ENCODE measurements at places on chromosomes 2 and 18.

DNA sequence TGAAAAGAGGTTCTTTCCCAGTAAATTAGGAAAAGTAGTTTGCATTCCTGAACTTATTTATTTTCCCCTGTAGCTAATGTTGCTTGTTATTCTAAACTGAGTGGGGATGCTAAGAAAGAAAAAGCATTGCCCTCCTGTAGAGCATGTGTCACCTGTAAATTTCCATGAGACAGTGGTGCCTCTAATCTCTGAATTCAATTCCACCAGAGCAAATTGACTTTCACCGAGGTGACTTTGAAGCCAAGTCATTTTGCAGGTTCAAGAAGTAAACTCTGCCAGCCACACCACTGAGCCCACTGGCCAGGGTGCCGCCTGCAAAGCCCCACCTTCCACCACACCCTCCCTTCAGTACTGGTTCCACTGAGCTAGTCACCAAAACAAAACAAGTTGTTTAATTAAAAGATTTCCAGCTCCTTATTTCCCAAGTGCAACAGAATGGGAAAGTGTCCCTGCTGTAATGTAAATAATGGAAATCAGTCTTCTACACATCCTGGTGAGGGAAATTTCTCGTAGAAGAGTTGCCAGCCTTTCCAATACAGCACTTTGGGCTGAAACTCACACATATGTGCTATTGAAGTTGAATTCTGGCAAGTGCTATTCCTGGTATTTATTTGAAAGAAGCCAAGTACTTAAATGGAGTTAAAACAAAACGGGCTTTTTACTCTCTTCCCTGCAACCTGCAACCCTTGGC, 254.8 kb downstream of the RNF152 start:
- no peak for DNase-seq

DNA sequence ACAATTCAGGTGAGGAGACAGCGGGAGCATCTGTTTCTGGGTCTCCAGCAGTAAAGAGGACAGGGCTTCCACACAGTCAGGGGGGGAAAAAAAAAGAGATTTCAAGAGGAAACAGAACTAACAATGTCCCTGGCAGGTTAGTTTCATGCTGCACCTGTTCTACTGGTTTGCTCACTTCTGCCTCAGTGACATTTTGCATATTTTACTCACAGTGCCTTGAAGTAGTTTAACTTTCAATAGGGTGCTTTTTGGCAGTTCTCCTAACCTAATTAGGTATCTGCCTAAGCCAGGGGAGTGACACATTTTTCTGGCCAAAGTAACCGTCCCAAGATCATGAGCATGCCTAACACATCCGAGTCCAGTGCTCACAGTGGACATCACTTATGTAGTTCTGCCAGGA, 109.0 kb upstream of the ALK start:
- no peak for DNase-seq

GRCh38 chr2:212124598-212124997, 414.0 kb downstream of the ERBB4 start:
- DNase-seq = no peak

- DNase-seq = no peak
Observed at GRCh38 chr18:22585821-22586220, 168.1 kb upstream of the CTAGE1 start.

DNA sequence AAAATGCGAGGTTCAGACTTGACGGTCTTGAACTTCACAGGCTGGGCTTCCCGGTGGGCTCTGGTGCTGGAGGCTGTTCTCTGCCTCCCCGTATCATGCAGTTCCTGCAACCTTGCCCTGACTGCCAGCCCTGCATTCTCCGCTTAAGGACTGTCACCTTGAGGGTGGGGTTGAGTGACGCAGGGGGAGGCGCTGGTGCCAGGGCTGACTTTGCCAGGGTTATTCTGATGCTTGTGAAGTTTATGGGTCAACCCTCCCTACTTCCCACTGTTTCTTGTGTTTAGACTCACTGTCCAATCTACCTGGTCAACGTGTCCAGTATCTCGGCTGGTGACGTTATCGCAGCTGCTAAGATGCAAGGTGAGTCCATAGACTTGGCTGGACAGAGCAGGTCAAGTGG, 37.5 kb upstream of the MAPRE3 start:
- no peak for DNase-seq

DNA sequence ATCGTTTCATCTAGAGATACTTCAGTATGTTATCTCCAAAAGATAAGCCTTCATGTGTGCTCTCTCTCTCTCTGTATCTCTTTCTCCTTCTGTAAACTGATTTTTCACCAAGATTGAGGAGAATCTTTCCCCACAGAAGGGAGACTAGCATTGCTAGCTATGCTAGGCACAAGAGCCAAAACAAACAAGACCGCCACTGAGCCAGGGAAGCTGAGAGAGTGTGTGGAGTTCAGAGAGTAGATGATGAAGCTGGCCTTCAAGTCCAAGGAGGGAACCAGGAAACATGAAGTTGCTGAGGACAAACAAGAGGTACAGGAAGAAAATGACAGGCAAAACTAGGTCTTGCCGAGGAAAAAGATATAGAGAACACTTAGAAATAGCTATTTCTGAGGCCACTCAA, 23.4 kb downstream of the DAPL1 start:
- no peak for DNase-seq

DNA sequence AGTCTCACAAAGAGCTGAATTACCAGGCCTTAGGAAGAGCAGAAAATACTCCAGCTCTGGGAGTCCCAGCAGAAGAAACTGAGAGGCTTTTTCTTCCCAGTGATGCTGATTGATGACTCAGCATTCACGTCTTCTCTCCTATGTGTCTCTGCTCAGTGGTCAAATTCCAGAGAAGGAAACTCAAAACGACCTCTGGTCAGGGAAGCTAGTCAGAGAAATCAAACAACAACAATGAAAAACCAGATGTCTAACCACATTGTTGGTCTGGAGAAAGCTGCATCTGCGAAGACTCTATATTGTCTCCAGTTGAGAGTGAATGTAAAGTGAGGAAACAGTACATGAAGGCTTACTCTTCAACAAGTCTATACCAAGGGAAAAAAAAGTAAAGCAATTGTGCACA, 28.6 kb upstream of the CERS6 start:
- peak; percentile 93 for DNase-seq

DNA sequence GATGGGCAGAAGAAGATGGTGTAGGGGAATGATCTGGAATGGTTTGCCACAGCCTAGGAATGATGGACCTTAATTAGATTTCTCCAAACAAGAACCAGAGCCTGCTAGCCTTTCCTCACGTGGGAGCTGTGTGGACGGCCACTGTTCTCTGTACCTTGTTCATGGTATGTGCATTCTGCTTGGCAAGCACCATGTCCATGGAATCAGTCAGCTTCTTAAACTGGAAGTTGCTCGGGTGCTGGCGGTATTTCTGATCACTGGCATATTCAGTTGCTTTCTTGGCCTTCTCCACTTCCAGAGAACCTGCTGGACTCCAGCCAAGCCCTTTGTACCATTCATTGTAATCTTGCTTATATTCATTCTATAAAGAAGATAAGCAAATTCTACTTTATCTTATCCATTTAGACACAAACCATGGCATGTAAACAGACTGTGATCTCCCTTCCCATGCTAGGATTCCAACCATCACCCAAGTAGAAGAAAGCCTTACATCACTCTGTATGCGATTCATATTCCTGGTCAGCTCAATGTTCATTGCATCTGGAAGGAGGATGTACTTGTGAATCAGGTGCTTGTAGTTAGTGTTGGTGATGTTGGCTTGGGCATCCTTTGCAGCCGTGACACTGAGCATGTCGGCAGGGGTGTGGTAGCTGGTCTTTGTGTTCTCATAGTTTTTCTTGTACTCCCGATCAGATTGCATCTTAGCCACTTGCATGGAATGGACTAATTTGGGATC, 78.4 kb downstream of the NEB start:
- no peak for DNase-seq

DNA sequence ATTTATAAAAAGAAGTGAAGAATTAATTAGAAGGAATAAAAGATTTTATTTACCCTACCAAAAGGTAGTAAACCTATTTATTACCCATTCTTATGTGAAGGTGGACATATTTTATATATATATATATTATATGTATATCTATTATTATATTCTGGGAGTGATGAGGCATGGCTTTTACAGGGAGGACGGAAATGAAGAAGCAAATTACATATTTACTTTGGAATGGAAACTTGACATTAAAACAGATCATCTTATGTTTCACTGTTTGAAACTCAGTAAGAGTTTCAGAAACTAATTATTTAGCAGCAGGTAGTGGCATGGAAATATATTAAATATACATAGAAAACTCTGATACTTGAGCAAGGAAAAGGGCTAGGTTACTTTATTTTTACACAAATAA, 143.4 kb downstream of the LCLAT1 start:
- no peak for DNase-seq

DNA sequence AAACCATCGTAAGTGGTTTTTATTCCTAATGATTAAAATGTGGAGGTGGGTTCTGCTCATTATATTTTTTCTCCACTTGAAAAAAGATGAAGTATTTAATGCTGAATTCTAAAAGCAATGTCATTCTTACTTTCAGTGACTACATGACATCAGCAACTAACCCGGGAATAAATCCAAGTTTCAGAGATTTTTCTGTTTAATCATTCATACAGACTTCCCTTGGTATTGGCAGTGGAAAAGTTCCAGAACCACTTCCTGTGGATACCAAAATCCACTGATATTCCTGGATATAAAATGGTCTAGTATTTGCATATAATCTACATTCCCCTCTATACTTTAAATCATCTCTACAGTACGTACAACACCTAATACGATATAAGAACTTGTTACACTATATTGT, 128.6 kb downstream of the ZNF532 start:
- peak; percentile 88 for DNase-seq

DNA sequence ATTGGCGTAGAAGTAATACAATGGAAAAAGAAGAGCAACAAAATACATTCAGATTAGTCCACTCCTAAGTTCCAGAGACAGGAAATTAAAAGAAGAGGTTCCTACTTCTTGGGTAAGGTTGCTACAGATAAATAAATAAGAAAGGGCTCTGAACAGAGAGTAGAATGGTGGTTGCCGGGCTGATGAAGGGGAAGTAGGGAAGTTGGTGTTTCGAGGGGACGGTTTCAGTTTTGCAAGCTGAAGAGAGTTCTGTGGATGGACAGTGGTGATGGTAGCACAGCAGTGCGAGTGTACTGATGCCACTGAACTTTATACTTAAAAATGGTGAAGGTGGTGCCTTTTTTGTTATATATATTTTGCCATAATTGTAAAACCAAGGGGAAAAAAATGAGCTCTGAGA, 48.2 kb downstream of the CABYR start:
- no peak for DNase-seq

GRCh38 chr2:193539188-193539587, 1344.5 kb upstream of the TMEFF2 start:
- DNase-seq = no peak

DNA sequence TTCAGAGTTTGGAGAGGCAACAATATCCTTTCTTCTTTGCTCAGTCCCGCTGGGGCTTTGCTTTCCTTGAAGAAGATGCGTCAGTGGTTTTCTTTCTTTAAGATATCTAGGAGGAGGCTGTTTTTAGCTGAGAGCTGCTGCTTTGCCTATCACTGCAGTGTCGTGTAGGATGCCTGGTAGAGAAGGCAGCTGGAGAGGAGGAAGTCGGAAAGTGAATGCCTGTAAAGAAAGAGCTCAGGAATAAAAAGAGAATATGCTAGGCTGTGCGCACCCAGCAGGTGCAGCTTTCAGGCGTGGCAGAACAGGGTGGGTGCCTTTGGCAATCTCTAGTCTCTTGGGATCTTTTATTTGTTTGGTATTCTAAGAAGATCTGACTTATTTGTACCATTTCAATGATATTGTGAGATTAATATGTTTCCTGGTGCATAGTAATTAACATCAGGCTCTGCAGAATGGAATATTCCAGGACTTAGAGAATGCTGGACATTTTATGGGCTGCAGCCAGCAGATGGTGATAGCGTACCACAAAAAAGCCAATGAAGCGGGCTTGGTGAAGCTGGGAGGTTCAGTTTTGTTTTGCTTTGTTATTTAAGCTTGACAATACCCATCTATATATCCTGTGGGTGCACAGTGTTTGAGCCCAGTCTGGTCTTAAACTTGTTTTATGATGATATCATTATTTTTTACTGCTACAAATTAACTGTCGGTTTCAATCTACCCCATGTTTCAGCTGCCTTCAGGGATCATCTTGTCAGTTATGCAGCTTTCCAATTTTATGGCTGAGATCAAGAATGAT, 34.9 kb downstream of the CAVIN2 start:
- DNase-seq = peak; percentile 60

DNA sequence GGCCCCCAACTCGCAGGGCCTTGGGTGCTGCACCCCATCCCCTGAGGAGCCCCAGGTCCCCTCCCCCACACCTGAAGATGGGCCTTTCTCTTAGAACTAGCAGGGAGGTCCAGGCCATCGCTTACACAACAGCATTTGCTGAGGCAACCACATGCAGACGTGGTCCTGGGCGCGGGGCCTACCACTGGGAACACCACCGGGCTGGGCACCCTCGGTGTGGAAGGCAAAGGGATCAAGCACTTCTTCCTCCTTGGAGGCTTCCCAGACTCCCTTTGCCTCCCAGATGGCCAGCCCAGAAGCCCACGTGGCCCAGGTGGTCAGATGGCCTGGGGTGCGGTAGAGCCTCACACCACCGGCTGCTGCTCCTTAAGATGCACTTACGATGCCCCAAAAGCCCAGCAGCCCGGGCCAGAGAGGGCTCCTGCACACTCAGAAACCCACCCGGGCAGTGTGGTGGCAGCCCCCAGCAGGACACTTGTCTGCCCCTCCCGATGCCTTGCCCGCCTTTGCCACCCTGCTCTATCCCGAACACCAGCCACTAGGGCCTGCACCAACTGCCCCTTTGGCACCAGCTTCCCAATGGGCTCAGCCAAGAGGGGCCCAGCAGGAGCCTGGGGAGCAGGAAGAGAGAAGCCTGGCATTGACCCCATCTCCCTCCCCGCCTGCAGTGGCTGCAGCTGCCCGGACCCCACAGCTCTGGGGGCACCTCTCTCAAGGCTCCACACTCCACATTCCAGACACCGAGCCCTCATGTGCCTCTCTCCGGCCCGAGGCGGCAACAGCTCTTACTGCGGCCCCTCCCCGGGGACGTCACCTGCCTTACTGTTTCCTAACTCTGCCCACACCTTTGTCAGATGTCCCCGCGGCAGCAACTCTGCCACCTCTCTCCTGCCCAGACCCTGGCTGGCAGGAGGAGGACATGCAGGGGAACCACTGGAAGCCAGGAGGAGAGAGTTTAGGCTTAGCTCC, 13.9 kb upstream of the MLPH start:
- DNase-seq = no peak

DNA sequence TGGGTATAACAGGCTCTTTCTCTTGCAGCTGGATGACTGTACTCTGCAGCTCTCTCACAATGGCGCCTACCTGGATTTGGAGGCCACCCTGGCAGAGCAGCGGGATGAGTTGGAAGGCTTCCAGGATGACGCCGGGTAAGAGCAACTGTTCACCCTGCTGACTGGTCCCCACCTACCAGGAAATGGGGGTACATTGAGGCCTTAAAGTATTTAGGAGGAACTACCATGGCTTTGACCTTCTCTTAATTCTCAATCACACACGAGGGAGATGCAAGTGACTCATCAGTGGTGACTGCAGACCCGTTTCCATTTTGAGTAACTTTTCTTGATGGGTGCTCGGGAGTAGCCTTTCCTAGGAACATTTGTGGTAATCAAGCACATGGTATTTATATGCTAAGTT, 58.0 kb downstream of the FHOD3 start:
- DNase-seq = no peak

Data from fibroblast of gingiva (primary cell).